Hepatocyte (in vitro differentiated cells): ENCODE measurements at places on chromosomes 5 and 9. TPM values are rescaled to one million over a fixed set of nuclear protein-coding genes. Genes with fewer than 3 reads are reported as not detected.

- H3K4me1 ChIP-seq: no peaks in the 10 kb centered on the region
- H3K27me3 ChIP-seq: no peaks in the 10 kb centered on the region
- H3K36me3 ChIP-seq: no peaks in the 10 kb centered on the region
- H3K27ac ChIP-seq: no peak overlapping the region
- DNase-seq: no peak
Measured at GRCh38 chr9:132605387-132605786, 23.0 kb downstream of the BARHL1 start.

DNA sequence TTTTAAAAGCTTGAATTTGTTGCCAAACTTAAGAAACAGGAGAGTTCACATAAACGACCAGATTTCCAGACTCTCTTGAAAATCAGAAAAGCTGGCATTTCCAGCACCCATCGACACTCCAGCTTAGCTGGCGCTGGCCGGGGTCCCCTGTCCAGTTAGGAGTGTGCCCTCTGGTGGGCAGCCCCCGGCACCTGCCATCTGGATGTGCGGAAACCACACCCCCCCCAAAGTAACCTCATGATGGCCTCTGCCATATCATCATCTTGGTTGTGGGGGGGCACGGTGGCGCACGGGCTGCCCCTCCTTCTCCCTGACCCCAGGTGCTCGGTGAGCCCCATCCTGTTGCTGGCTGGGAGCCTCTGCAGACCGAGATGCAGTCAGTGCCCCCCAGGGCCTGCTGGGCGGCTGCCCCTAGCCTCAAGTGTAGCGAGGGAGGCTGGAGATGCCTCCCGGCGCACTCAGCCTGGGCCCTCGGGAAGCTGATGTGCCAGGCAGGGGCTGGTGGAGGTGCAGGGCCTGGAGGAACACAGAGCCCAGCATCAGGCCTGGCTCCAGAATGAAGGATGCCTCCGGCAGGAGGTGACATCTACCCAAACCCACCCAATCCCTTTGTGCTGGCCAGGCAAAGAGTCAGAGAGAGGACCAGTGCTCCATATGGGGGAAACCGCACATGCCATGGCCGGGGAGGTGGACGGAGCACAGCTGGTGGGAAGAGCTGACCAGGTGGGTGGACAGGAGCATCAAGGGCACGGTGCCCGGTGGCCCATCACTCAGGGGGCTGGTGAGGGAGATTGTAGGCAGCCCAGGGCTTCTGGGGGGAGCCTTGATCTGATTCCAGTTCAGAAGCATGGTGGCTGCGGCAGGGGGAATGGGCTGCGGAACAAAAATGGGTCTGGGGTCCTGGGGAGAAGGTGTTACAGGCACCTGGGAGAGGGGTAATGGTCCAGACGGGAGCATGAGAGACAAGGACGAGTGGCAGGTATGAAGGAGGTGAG, 70.6 kb downstream of the ADAMTS2 start:
- peaks cover 30% of the 10 kb centered on the region for H3K4me1 ChIP-seq
- H3K27ac ChIP-seq: peak overlapping the region; percentile 85
- no peaks in the 10 kb centered on the region for H3K36me3 ChIP-seq
- H3K27me3 ChIP-seq: no peaks in the 10 kb centered on the region
- DNase-seq: no peak

GRCh38 chr5:85132269-85132668, 747.6 kb upstream of the EDIL3 start:
- no peaks in the 10 kb centered on the region for H3K36me3 ChIP-seq
- no peaks in the 10 kb centered on the region for H3K27me3 ChIP-seq
- no peak overlapping the region for H3K27ac ChIP-seq
- H3K4me3 ChIP-seq: no peak overlapping the region

- H3K36me3 ChIP-seq: no peaks in the 10 kb centered on the region
- H3K4me1 ChIP-seq: no peaks in the 10 kb centered on the region
- DNase-seq: peak; percentile 55
- H3K4me3 ChIP-seq: no peak overlapping the region
Measured at GRCh38 chr9:33517373-33517772, 6.7 kb upstream of the ANKRD18B start.

ANXA2R gene
- 0.93 and 4.4 TPM in 2 replicates for total RNA-seq

DNA sequence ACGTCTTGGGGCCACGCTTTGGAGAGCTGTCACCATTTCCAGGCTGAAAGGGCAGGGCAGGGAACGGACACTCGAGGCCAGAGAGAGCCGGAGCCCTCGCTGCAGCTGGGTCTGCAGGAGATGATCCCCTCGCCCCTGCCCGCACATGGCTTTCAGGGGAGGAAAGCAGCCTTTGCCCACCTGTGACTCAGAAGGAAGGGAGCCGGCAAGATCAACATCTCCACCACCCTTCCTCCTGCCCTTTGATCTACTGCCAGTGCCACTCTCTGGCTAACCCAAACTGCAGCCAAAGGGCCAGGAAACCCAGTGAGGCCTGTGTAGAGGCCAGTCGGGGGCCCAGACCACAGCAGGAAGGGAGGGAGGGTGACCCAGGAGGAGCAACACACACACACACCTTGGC, 137.1 kb upstream of the ERCC6L2 start:
- no peak overlapping the region for H3K4me3 ChIP-seq
- H3K4me1 ChIP-seq: peaks cover 7% of the 10 kb centered on the region
- H3K27ac ChIP-seq: no peak overlapping the region

DNA sequence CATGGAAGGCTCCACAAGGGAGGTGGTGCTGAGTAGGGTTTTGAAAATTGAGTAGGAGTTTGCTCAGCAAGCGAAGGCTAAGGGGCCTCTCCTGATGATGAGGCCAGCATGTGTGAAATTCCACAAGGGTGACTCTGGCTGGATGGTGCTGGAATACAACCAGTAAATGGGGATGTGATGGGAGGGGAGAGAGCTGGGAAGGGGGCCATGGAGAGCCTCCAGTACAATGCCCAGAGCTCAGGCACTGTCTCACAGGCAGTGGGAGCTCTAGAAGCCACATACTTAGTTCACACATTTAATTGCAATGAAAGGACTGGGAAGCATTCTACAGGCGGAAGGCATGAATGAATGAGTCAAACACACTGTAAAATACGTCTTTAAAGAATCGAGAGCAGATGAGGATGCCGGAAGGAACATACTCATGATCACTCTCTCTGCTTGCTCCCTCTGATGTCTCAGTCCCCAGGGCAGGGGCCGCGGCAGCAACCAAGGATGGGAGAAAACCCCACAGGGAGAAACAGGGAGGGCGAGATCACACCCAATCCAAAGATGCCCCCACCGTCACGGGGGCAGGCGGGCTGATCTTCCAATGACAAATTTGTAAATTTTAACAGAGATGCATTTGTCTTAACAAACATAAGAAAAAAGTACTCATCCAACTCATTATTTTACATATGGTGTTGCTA, 261.0 kb downstream of the NSG2 start:
- no peak overlapping the region for H3K4me3 ChIP-seq
- no peak for DNase-seq
- peaks cover 9% of the 10 kb centered on the region for H3K27me3 ChIP-seq
- H3K4me1 ChIP-seq: peaks cover under 1% of the 10 kb centered on the region
- H3K27ac ChIP-seq: no peak overlapping the region
- no peaks in the 10 kb centered on the region for H3K36me3 ChIP-seq

DNA sequence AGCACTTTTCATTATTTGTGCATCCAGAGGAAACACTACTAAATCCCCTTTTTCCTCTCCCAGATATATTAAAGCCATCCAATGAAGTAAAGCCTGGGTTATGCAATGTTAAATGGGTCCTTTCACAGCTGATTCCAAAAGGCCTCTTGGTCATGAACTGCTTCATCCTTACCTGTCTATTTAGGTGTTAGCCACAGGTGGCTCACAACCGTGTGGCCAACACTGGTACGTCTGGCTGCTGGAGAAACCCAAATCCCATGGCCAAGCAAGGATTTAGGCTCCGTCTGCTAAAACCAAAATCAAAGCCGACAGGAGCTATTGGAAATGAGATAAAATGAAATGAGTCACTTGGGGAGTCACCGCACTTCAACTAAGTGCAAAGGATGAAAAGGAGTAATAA, 193.9 kb downstream of the ADCY2 start:
- no peaks in the 10 kb centered on the region for H3K4me1 ChIP-seq
- no peak for DNase-seq
- H3K36me3 ChIP-seq: no peaks in the 10 kb centered on the region

- peak; percentile 42 for DNase-seq
- no peak overlapping the region for H3K27ac ChIP-seq
- H3K4me1 ChIP-seq: peaks cover 6% of the 10 kb centered on the region
- no peaks in the 10 kb centered on the region for H3K27me3 ChIP-seq
- no peaks in the 10 kb centered on the region for H3K36me3 ChIP-seq
- no peak overlapping the region for H3K4me3 ChIP-seq
Measured at GRCh38 chr9:31776471-31776870, 608.0 kb upstream of the ACO1 start.

- H3K27me3 ChIP-seq: no peaks in the 10 kb centered on the region
- DNase-seq: no peak
- peaks cover 18% of the 10 kb centered on the region for H3K4me1 ChIP-seq
- H3K36me3 ChIP-seq: no peaks in the 10 kb centered on the region
- H3K27ac ChIP-seq: peak overlapping the region; percentile 91
Measured at GRCh38 chr9:105241356-105242043, 3.0 kb upstream of the SLC44A1 start.

- no peaks in the 10 kb centered on the region for H3K27me3 ChIP-seq
- no peak overlapping the region for H3K4me3 ChIP-seq
Measured at GRCh38 chr9:27333241-27334052, 36.5 kb upstream of the EQTN start.

PCDHA1 gene
- 0.04 TPM in 1 of 2 replicates, not detected in the other for total RNA-seq
